ENCODE measurements at places on chromosomes 16 and 17.
A peak's percentile ranks its signal among the peaks of the same experiment; 100 is the strongest.

DNA sequence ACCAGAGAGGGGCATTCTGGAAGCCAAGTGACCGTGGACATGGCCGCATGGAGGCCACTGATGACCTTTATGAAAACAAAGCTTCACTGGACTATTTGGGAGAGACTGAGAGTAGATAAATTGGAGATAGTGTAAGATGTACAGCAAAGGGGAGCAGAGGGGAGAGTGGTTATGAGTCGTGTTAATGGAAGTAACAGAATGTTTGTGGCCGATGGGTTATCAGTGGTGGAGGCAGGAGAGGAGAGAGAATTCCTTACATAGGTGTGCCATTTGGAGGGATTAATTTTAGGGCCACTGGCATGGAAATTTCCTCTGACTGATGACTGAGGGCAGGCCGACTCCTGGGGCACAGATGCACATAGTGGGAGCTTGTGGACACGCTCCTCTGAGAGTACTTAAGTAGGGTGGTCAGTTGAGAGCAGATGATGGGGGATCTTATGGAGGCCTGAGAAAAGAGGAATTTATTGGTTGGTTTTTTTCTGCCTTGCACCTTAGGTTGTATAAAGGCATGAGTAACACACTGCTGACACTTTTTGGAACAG is 19.2 kb downstream of the PRPSAP2 start:
- no peak for DNase-seq

- DNase-seq: no peak
Measured at GRCh38 chr17:44346064-44346844, 1.2 kb downstream of the GRN start.

- no peak for DNase-seq
Measured at GRCh38 chr17:549177-550040, 165.2 kb downstream of the VPS53 start.

GRCh38 chr17:44543213-44543904 is 13.9 kb upstream of the FZD2 start:
- no peak for DNase-seq

- no peak for DNase-seq
Measured at GRCh38 chr16:10752843-10753523, 9.3 kb downstream of the NUBP1 start.

DNA sequence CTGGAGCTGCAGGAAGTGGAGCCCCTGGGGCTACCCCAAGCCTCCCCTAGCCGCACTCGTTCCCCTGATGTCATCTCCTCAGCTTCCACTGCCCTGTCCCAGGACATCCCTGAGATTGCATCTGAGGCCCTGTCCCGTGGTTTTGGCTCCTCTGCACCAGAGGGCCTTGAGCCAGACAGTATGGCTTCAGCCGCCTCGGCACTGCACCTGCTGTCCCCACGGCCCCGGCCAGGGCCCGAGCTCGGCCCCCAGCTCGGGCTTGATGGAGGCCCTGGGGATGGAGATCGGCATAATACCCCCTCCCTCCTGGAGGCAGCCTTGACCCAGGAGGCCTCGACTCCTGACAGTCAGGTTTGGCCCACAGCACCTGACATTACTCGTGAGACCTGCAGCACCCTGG is 4.1 kb upstream of the NRN1L start:
- no peak for DNase-seq

- DNase-seq: peak; percentile 65
Measured at GRCh38 chr17:40582328-40582901, 17.1 kb upstream of the CCR7 start.

GRCh38 chr17:7233701-7234082 is 625 bp downstream of the DVL2 start:
- no peak for DNase-seq

- DNase-seq: no peak
Measured at GRCh38 chr17:46795379-46795952, 23.0 kb downstream of the WNT3 start.

GRCh38 chr17:42275527-42276358 is 448 bp downstream of the STAT5B start:
- peak; percentile 7 for DNase-seq

DNA sequence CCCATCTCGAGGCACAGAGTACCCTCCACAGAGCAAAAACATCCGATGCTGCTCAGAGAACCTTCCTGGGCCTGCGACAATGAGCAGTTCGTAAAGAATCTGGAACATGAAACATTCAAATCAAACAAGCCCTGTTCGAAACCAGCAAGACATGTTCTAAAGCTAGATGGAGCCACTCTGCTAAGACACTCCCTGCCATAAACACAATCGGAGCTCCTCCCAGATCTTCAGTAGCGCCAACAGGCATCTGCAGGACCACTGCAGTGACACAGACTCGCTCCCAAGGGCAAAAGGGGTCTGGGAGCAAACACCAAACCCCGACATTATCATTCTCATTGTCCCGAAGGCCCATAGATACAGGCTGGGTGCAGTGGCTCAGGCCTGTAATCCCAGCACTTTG is 108.7 kb downstream of the ZFHX3 start:
- DNase-seq: no peak

DNA sequence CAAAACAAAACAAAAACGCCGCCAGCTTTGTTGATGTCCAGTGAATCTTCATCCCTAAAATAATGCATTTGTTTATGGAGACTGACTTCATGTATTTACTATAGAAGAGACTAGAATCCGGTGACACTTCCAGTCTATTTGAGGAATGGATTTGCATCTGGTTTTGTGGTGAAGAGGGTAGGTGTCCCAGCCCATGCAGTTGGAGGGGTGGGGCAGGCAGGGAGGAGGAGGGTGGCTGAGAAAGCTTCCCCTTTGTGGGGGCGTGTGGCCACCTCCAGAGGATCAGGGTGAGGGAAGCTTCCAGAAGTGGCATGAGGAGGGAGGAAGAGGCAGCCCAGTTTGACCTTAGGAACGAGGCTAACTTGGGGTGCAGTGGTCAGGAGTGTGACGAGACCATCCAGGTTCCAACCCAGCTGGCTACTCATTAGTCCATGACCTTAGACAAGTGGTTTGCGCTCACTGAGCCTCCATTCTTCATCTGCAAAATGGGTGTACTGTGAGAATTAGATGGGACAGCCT is 69.5 kb downstream of the CMIP start:
- no peak for DNase-seq

GRCh38 chr16:76478105-76478504 is 200.9 kb downstream of the CNTNAP4 start:
- no peak for DNase-seq

GRCh38 chr17:60602385-60602742 is 2.4 kb downstream of the PPM1D start:
- no peak for DNase-seq

GRCh38 chr16:50121721-50122445 is 31.2 kb upstream of the TENT4B start:
- DNase-seq: no peak

DNA sequence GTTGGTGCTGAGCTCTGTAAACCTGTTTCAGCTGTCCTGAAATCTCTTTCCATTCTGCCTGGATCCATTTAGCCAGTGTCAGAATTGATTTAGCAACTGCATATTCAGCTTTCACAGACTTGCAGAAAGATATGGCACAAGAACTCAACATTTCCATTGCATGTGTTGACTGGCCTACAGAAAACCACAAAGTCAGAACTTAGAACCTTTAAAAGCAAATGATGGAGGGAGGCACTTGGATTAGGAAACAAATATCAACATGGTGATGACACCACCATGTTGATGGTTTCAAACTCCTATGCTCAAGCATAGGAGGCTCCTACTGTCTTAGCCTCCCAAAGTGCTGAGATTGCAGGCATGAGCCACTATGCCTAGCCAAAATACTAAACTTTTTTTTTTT is 52.3 kb upstream of the ARL6IP1 start:
- no peak for DNase-seq

- no peak for DNase-seq
Measured at GRCh38 chr17:80851277-80851925, 140.2 kb upstream of the CHMP6 start.

GRCh38 chr16:12201216-12201615 is 224.7 kb downstream of the SNX29 start:
- DNase-seq: no peak

DNA sequence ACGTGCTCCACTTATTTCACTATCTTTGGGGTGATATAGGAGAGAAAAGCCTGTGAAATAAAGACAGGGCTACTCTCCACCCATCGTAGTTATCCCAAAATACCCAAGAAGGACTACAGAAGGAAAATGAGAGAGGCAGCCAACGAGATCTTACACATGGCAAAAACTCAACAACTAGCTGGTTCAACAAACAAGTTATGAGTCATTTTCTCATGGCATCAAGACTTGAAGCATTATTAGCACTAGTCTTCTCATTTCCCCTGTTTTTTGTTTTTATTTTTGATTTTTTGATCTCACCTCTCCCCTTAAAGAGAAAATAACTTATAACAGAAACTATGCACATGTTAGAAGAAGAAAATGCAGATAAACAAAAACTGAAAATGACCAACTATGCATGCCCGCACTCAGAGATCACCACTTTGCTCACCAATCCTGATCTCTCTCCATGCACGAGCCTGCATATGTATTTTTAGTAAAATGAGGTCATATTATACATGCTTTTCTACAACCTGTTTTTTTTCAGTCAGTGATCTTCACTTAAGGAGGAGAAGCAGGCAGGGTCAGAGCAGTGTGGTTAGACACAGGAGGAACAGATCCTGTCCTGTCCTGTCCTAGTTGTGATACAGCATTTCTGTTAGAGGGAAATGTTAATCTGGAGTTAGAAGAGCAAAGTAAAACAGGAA is 22.8 kb downstream of the FAM117A start:
- DNase-seq: no peak

DNA sequence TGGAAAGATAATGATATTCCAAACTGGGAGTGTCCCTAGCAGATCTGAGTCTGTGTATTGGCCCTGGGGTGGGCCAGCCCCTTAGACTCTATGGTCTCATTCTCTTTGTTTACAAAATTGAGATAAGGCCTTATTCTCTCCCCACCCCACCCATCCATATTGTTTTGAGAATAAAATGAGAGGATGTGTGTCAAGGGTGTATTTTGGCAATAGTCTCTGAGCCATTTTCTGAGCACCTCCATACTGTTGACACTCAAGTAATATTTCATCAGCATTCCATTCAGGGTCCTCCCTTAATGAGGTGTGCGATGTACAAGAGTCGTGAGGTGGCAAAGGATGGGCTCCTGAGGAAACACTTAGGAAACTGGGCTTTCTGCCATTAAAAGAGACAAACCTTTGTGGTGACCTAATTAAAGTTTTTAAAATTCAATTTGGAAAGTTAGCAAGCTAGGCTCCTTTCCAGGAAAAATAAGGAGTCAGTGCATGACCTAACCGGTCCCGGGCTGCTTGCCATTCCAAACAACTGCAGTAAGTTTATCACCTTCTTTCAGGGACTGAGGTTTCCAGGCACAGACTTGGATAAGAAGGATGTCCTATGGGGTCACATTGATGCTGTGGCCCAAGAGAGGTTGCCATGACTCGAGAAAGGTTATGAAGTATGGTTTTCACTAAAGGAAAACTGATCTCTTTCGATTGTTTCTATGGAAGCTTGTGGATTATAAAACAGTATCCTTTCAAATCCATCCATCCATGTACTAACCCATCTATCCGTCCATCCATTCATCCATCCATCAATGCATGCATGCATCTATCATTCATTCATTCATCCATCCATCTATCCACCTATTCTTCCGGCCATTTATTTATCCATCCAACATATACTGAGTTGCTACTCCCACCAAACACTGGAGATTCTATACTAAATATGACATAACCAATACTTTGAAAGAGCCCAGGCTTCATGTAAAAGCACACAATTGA is 443.3 kb downstream of the UTP18 start:
- no peak for DNase-seq

GRCh38 chr16:11418506-11418905 is 73.2 kb downstream of the RMI2 start:
- DNase-seq: no peak

GRCh38 chr17:69959283-69959682 is 115.7 kb upstream of the KCNJ16 start:
- DNase-seq: no peak

DNA sequence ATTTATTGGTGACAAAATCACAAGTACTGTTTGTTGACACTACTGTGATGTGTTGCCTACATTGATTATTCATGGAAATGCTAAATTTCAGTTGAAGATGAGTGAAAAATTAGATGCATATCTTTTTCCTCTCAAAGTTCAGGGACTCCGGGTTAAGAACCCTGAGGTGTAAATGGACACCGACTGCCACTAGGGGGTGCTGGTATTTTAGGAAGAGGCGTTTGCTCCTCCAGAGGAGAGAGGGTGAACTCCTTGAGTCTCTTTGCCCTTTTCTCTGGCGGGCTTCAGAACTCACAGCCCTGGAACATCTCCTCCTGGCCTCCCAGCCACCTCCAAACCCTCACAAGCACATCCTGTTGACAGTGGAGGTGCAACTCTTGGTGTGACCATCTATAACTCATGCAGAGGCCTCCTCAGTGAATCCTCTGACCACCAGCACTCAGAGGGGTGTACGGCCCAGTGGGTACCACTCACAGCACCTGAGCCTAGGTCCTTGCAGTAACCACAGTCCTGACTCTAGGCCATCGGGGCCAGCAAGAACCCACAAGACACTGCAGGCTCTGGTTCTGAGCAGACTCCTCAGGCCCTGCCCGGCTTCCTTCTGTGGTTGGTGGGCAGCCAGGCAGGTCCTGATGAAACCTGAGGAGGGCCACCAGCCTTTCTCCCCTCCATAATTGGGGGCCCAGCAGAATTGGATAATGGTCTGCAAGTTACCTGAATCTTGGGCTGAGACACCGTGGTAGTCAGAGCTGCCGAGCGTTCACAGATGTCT is 26.2 kb upstream of the PIK3R5 start:
- DNase-seq: peak; percentile 22

GRCh38 chr17:57136355-57136754 is 51.3 kb downstream of the AKAP1 start:
- no peak for DNase-seq

- DNase-seq: no peak
Measured at GRCh38 chr16:65731833-65732232, 610.0 kb upstream of the CDH11 start.

- DNase-seq: no peak
Measured at GRCh38 chr16:12059216-12059769, 82.8 kb downstream of the SNX29 start.

DNA sequence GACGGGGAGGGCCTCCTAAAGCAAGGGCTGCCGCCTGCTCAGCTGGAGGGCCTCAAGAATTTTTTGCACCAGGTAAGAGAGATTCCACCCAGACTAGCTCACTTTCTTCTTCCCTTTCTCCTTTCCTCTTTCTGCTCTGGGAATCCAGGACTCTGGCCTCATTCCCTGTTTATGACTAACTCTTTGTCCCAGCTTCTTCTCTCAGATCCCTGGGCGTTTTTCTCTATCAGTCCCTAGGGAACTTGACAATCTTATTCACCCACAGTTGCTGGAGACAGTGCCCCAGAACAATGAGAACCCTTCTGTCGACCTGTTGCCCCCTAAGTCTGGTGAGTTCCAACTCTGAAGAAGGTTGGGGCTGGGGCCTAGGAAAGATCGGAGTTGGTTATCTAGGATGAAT is 15.6 kb downstream of the CNTROB start:
- DNase-seq: no peak

- DNase-seq: no peak
Measured at GRCh38 chr16:29025218-29025617, 40.4 kb downstream of the LAT start.

GRCh38 chr16:67212766-67213165 is 13.8 kb downstream of the ELMO3 start:
- no peak for DNase-seq

Data from activated T-helper 1 cell treated with Interleukin-2 at 50 U/mL for 16 hours (primary cell).